AG08396 (cell line): ENCODE measurements at places on chromosomes 6 and 20.

DNA sequence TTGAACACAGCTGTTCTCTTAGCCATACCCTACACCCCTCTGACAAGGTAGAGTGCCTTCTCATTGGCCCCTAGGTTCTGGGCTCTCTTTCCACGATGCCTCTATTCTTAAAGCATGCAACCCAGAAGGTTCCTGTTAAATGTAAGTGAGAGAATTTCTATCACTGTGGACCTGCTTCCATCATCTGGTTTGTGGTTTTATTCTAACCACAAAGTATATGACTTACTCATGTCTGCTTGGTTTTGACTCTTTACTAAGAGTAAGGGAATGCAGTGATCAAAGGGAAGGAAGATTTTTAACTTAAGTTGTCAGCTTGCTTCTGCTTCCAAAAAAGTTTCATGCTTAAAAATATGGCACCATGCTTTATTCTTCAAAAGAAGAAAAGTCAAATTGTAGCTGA lies 80.2 kb downstream of the ANKEF1 start:
- DNase-seq = peak; percentile 45

DNA sequence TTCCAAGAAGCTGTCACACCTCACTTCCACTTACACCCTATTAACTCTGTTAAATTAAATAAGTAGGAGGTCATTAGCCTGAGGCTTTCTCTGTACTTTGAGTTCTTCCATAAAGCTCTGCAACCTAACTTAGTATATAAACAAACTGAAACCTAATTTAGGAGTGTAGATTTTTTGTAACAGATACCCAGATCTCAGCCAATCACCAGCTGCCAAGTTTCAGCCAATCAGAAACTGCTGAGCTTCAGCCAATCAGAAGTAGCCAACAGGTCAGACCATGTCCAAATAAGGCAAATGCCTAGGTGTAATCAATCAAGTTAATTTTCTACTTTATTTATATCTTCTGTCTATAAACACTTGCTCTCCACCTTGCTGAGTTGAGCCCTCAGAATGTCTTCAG lies 142.7 kb upstream of the SULF2 start:
- DNase-seq = no peak

DNA sequence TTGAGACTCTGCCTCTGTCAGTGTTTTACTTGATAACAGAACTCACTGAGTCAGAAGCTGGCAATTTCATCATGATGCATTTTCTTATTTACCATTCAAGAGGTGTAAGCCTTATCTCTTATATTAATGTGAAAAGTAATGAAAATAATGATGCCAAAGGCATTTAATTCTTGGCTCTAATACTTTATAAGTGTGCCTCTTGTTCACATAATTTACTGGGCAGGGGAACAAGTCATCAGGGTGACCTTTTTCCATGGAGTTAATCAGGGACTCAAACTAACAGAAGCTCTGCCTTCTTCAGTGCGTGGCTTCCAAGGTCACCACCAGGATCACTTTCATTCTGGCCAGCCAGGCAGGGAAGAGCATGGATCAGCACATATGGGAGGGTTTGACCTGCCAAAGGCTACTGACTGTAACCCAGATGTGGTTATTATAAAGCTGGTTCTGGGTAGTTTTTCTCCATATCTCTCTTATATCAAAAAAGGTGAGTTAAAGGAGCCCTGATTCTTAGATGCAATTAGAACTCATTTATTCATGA lies 5.2 kb upstream of the PLCB1 start:
- DNase-seq = no peak

DNA sequence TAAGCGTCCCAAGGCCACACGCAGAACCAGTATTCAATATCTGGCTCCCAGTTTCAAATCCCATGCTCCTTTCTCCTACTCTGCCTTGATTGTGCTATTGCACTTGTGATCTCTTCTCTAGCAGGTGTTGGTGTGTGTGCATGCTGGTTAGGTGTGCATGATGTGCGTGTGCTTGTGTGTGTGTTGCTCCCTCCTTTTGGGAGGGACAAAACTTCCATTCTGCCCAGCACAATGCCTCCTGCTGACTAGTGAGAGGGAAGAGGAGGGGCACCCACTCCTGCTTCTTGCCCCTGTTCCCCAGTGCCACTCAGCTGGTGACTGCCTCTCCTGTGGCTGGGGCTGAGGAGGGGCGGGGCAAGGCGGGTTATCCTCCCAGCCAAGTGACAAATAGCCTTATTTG lies 19.7 kb downstream of the CD40 start:
- no peak for DNase-seq

- no peak for DNase-seq
Measured at GRCh38 chr6:79543886-79544285, 6.7 kb upstream of the LCA5 start.

GRCh38 chr6:12661432-12662089 lies 55.0 kb upstream of the PHACTR1 start:
- DNase-seq = no peak

DNA sequence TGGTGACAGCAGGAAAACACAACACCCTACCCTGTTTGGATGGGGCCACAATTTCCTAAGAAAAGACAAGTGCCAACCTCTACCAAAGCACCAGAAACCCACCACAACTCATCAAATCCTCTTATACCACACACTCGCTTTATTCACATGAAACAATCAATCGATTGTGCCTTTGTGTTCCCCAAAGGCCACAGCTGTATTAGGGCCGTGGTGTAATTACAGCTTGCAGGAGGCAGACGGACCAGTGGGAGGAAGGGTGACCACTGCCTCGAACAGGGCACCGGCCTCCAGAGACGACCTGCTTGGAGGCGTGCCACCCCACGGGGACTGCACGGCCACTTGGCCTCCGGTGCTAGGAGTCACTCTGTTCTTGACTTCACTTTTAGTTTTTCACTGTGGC lies 264.1 kb downstream of the FOXC1 start:
- no peak for DNase-seq

DNA sequence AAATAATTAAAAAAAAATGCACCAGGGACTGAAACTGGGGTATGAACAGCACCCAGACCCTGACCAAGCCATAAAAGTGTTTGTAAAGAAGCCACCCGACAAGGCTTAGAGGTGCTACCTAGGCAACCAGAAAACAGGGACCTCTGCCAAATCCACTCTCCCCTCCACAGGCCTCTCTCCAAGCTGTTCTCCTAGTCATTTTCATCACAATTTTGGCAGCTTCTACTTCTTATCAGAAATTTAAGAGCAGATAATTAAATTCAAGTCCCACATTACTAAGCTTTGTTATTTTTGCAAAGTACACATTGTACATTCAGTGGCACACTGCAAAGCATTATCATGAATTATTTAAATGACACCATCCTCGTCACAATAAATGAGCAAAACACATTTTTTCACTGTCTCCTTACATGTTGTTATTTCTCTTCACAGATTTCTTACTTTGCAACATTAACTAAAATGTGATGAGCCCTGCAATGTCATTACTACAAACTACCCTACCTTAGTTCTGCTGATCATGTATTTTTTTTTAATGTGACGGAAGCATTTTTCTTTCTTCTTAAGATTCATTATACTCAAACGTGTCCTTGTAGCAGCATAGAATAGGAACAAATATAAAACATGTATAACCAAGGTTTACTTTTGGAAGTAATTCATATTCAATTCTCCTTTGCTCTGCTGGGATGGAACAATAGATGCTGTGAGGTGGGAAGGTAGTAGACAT lies 38.1 kb downstream of the ECT2L start:
- DNase-seq = no peak

DNA sequence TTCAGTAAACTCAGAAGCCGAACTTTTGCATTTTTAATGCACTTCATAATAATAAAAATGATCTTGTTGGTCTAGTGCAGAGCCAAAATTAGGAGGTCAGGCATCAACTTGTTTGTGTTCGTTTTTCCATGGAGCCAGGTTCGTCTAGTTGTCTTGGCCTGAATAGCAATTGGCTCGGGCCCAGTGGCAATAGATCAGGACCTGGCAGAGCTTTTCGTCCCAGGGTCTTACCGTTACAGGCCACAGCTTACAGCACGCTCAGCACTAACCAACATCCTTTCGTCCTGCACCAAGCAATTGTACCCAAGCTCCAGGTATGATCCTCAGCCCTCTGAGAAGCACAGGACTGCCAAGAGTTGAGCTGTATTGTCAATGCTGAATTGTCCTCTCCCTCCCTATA lies 240.5 kb upstream of the PLN start:
- no peak for DNase-seq

DNA sequence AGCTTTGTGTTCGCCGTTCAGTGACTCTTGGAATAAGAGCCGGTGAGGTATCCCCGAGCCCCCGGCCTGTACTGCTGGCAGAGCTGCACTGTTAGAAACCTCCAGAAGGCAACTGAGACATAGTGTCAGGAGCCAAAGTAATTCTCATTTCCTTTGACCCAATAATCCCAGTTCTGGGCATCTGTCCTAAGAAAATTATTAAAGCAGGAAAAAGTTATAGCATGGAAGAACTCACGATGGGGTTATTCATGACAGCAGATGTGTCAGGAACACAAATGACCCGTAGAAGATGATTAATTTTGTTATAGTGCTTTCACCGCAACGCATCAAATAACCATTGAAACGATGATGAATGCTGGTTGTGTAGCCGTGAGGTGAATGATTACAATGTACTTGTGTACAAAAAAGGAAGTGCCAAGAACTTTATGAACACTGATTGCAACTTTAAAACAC lies 20.3 kb downstream of the CYP21A2 start:
- DNase-seq = no peak

GRCh38 chr6:112040956-112041355 lies 12.9 kb upstream of the CCN6 start:
- DNase-seq = no peak

DNA sequence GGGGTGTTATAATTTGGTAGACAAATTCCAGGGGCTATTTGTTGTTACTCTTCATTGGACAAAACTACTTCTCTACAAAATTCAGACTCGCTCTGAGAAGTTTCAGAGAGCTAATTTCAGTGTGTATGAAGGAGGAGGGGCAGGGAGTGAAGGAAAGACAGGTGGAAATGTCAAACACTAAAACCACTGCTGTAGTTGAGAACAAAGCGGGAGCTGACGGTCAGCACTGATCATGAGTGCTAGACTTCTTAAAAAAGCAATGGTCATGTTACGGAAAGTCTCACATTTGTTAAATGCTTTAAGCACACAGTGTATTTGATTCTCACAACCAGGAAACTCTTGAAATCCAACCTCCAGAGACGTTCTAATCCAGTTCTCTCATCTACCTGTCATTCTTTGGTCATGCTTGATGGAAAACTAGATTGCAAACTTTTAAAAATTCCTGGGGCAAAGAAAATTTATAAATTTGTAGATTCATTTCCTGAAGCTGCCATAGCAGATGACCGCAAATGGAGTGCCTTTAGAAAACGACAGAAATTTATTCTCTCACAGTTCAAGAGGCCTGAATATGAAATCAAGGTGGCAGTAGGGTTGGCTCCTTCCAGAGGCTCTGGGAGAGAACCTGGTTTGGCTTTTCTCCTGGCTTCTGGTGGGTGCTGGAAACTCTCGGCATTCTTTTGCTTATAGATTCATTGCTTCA lies 100.7 kb upstream of the CARMIL1 start:
- no peak for DNase-seq

GRCh38 chr6:35736253-35736894 lies 458 bp upstream of the ARMC12 start:
- peak; percentile 73 for DNase-seq

DNA sequence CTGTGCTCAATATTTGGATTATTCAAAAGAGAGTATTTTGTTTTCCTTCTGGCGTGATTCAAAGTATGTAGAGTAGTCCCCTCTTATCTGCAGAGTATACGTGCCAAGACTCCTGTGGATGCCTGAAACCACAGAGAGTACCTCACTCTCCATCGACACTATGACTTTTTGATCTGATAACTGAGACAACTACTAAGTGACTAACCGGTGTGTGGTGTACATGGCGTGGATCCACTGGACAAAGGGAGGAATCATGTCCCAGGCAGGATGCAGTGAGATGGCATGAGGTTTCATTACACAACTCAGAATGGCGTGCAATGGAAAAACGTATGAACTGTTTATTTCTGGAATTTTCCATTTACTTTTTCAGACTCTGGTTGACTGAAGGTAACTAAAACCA lies 112.2 kb upstream of the PDE7B start:
- DNase-seq = peak; percentile 18

GRCh38 chr6:150528648-150529285 lies 70.9 kb upstream of the PLEKHG1 start:
- DNase-seq = peak; percentile 10

DNA sequence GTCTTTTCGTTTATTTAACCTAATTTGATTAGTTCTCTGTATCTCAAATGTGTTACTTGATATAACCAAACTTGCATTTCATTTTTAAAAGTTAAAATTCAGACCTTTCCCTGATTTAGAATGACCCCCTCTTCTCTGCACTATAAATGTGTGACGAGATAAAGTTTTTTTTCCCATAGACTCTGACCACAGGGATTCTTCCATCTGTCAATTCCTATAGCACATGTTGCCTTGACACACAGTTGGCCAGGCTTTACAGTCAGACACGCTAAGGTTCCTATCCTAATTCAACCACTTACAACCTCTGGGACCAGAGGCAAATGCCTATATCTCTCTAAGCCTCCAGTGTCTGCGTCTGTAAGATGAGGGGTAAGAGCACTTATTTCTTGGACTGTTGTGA lies 40.6 kb downstream of the KCNS1 start:
- no peak for DNase-seq

- DNase-seq = no peak
Measured at GRCh38 chr6:111620169-111620568, 14.5 kb upstream of the TRAF3IP2 start.

DNA sequence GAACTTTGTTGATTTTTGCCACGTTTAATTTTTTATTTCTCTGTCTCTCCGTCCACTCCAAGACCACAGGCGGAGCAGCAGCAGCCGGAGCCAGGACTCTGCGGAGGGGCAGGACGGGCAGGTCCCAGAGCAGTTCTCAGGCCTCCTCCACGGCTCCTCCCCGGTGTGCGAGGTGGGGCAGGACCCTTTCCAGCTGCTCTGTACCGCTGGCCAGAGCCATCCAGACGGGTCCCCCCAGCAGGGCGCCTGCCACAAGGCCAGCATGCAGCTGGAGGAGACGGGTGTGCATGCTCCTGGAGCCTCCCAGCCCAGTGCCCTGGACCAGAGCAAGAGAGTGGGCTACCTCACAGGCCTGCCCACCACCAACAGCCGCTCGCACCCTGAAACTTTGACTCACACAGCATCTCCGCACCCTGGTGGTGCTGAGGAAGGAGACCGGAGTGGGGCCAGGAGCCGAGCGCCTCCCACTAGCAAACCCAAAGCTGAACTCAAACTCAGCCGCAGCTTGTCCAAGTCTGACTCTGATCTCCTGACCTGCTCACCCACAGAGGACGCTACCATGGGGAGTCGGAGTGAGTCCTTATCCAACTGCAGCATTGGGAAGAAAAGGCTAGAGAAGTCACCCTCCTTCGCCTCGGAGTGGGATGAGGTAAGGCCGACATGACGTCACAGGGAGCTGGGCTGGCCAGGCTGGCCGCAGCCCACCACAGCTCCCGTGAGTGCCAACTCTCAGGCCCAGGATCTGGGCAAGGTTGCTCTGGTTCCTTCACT lies 123.5 kb downstream of the TCP11 start:
- DNase-seq = peak; percentile 26

- DNase-seq = no peak
Measured at GRCh38 chr20:58374027-58374850, 14.8 kb upstream of the VAPB start.

DNA sequence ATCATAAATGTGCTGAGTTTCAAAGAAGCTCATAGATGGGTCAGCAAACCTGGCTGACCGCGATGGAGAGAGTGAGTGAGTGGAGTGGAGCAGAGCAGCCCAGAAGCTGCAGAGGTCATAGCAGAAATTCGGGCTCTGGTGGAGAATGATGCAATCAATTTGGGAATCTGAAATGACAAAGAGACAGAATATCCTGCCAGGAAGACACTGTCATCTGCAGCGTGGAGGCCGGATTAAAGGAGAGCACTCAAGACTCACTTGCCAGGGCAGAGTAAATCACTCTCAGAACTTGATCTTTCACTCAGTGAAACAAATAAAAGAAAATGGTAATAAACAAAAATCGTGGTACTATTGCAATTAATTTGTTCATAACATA lies 109.6 kb upstream of the RREB1 start:
- DNase-seq = no peak
